Activated CD4-positive, alpha-beta T cell treated with anti-CD3 and anti-CD28 coated beads, Interleukin-2, amount 50 U/mL, for 48 hours (primary cell): ENCODE measurements at places on chromosomes 2 and 18.

GRCh38 chr2:45000341-45000901 is 8.8 kb downstream of the SIX2 start:
- DNase-seq = no peak

DNA sequence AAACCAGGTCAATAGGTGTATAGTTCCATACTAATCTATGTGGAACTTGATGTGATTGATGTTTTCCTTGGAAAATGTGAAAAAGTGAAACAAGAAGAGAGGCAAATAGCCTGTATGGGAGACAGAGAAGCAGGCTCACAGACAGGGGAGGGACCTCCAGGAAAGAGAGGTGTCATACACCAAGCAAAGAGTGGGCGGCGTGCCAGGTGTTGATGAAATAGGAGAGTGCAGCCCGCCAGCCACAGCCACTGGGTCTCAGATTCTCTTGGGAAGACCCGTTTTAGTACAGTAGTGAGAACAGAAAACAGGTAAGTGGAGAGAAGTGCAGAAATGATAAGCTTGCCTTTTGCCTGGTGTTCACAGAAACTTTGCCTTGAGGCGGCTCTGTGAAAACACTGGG is 301.9 kb downstream of the ZNF407 start:
- no peak for DNase-seq

- no peak for DNase-seq
Measured at GRCh38 chr2:104889960-104890684, 36.2 kb downstream of the POU3F3 start.

DNA sequence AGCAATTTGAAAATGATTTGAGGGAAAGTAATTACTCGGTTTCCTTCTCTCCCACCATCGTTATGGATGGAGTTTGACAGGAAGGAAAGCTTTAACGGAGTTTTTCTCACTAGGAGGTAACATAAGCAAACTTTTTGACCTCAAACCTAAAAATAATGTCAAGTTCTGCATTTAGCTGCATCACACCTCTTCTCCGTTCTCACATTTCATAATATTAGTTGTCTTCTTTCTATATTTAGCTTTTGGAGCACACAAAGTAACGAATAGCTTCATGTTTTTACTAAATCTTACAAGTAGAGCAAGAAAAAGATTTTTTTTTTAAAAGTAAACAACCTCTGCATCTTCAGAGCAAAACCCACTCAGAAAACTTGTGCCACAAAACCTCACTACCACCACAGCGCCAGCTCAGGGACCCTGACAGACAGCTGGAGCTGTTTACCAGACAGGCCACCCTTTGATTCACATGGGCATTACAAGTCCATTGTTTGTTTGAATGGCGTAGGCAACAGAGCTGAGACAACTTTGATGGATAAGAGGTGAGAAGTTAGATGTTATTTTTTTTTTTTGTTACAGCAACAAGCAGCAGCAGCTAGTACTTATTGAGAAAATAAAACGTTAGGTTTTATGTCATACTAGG is 21.9 kb upstream of the ICOS start:
- DNase-seq = no peak

DNA sequence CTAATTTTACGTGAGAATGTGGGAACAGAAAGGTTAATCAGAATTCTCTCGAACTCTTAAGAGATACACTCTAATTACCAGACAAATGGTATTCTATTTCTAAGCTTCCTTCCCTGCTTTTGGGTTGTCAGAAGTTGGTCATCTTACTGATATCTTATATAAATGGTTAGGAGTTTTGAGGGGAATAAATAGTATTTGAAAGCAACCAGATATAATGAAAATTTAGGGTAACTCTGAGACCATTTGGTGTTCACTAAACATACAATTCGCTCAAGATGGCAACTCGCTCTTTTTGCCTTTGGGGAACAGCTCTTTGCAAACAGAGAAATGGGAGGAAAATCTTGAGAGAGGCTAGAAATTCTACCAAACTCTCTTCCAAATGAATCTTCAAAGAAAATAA is 250.9 kb downstream of the TCF4 start:
- no peak for DNase-seq

GRCh38 chr2:65129286-65129825 is 550 bp downstream of the RAB1A start:
- peak; percentile 41 for DNase-seq

DNA sequence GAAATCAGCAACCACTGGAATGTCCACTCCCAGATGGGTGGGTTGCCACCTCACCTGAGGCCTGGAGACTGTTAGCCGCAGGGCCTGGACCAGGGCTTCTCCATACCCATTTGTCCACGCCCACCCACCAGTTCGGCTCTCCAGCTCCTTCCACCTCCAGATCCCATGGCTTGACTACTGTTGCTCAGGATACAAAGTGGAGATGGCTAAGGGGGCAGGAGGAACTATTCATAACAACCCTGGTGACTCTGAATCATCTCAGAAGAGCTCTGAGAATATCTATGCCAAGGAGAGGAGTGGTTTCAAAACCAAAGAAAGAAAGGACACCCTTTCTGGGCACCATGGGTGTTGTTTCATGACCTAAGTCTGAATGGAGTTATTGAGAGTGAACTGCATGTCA is 145.8 kb downstream of the LAMA3 start:
- no peak for DNase-seq

GRCh38 chr2:235960716-235961640 is 207.2 kb downstream of the GBX2 start:
- no peak for DNase-seq

DNA sequence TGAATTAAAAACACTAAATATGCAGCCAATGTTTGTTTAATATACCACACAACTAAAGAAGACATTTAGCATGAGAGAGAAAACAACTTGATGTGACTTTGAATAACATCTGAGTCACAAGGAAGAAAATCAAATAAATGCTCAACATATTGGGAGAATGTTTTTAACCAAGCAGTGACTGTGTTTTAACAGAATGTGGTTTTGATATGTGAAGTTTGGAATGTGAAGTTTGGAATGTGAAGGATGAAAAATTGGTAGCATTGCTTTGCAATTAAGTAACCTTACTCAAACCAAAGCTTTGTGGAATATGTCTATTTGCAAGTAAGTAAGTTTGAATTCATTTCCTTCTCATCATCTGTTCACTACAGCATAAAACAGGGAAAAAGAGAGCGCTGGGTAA is 128.2 kb upstream of the DNAJC10 start:
- DNase-seq = no peak

- DNase-seq = no peak
Measured at GRCh38 chr2:162244541-162245031, 1.3 kb upstream of the FAP start.

DNA sequence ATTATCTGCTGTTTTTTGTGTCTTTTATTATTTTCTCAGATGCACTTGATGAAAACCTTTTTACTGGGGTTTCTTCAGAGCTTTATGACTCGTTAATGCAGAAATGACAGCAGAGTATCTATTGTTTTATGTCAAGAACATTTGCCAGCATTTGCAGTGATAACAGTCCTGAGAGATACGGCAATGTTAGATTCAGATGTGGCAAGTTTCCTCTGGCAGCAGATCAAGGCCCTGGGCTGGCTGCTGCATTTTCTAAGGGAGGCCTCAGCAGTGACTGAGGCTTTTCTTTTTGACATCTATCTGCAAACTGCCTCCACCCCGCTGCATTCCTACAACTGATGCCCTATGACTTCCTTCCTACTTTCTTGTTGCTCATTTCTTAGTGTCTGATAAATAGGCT is 40.2 kb downstream of the EFEMP1 start:
- DNase-seq = no peak

DNA sequence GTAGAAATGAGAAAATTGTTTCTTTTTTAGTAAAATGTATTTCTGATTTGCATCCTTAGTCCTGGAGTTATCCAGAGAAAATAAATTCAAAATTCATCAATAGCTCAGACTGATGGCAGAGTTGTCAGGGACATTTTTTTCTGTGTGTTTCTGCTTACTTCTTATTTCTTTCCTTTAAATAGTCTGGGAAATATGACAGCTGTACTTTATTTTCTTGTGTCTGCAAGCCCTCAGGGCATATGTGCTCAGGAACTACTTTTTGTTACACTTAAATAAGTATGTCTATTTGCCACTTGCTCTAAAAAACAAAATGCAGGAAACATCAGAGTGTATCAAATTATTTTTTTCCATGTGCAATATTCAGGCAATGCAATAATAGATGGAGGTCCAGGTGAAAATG is 126.8 kb upstream of the UNC80 start:
- DNase-seq = no peak

DNA sequence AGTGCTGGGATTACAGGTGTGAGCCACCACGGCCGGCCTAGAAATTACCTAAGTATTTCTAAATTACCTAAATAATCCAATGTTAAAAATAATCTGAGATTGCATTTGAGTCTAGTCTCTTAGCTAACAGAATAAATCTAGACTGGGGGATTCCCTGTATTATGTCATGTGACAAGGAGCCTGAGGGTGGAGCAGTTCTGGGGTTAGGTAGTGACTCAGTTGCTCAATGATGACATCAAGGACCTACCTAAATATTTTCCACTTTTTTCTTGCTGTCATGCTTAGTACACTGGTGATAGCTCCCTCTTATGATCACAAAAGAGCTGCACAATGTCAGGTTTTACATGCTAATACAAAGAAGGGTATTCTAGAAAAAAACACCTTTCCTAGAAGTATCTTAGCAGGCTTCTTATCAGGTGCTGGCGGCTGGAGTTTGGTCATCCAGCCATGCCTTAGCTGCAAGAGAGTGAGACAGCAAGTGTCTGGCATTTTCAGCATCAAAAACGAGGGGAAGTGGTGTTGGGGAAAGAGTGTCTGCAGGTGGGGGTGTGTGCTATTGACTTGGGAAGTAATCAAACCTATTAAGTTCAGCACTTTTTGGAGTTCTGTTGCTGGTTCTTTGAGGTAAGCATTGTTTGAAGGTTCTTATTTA is 17.5 kb upstream of the CEP192 start:
- no peak for DNase-seq

GRCh38 chr2:28976584-28976983 is 4.5 kb upstream of the TOGARAM2 start:
- DNase-seq = no peak

DNA sequence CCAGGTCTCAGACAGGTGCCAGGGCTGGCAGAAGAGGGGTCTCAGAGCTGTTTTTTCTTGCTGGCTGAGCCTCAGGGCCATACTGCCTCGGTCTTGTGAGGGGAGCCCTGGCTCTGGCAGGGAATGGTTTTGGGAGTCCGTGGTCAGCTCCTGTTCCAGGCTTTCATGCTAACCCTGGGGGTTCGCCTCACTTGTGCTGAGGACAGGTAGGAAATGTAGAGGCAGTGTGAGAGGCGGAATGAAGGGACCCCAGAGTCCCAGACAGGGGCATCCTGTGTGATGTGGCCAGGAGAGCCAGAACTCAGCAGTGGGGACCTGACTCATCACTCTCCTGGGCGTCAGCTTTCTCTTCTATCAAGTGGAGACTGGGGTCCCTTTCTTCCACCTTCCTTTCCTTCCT is 5.7 kb upstream of the CELF4 start:
- no peak for DNase-seq

DNA sequence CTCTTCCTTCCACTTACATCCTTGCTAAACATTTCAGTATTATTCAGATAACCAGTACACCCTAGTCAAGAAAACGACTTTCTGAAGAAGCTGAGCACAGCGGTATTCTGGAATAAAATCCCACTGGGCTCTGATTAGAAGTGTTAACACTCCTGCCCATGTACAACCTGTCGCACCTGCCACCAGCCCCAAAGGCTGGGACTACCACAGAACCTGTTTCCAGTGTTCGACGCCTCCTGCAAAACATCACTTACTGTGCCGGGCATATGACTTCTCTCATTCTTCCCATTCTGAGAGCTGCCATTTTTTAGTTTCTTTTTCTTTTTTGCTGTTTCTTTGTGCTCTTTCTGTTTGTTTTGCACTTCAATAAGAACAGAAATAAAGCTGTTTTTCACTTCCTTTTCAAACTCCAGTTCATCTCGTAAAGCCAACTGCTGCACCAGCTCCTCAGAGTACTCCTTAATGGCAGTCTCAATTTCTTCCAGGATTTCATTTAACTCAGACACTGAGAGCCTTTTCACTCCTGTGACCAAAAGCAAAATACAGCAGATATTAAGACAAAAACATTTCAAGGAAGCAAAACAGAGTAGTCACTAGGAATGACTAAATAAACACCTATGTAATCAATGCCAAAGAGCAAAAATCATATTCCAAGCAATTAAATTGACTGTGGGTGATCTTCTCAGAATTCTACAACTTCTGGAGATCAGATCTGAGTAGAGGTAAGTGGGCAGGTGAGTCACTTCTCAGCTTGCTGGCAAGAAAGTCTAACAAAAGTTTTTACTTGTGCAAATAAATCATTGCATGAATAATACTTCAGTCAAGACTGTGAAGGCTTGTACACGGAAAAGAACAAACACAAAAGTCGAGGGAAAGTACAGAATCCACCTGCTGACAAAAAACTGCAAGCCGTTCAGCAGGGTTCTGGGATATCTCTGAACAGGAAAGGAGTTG is 19.3 kb downstream of the FEZ2 start:
- no peak for DNase-seq

- no peak for DNase-seq
Measured at GRCh38 chr2:206271065-206271464, 3.4 kb upstream of the ZDBF2 start.

DNA sequence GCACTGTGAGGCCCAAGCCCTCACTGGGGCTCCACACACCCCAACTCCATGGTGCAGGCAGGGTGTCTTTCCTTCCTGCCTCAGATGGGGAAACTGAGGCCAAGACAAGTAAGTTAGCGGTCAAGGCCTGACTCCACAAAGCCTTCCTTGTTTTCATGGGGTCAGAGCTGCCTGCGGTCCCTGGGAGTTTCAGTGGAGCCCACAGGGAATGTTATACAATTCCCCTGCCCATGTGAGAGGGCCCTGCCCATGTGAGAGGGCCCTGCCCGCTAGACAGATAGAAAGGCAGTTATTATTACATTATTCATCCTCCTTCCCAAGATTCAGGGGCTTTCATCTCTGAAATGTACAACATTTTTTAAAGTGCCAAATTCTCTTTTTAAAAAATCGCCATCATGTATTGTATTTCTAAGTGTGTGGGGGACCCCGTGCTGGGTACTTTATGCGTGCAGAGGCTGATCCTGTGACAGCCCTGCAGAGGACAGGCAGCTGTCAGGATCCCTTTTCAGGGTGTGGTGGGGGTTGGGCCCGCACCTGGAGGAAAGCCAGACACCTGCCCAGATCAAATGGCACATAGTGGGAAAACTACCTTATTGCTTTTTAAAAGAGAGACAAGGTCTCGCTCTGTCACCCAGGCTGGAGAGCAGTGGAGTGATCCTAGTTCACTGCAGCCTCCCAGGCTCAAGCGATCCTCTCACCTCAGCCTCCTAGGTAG is 23.4 kb downstream of the FBLN7 start:
- DNase-seq = no peak
